ENCODE measurements at places on chromosomes 2 and 18.

DNA sequence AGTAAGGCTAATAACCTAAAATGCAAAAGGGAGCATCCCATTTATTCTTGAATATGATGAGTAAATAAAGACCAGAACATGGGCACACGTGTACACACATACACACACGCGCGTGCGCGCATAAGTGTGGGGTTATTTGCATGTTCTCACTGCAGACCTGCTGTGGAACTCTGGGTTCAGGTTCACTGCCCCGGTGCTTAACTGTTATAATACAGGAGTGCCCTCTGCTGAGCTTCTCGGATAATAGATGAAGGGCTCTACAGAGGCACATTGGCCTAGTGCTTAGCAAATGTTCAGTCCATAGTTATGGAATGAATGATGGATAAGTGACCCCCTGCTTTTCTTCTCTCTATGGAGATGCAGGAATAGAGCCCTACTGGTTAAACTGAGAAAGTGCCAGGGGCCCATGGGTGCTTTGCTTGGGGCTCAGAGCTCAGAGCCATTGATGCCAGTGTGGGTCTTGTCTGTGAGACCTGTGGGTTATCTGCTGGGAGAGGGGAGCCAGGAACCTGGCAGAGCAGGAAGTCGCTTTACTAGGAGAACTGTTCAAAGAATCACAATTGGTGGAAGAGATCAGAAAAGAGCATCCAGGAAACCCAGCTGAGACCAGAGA, 3.6 kb upstream of the ARL4C start:
- peak; percentile 69 for DNase-seq

DNA sequence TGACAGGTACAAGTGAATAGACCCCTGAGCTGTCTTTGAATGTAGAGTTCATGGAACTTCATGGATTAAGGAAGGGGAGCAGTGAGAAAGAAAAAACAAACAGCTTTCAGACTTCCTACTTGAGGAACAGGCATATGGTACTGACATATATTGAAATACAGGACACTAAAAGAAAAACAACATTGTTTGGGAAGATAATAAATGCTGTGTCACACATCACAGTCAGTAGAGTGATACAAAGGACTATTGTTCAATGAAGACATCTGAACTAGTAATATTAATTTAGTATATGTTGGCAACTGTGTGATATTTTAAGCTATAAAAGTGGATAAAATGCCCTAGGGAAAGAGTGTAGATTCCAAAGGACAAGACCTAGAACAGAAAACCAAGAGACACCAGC, 3.3 kb downstream of the DSC2 start:
- DNase-seq, result no peak

- DNase-seq, result no peak
Measured at GRCh38 chr2:46431481-46432235, 47.7 kb upstream of the TMEM247 start.

DNA sequence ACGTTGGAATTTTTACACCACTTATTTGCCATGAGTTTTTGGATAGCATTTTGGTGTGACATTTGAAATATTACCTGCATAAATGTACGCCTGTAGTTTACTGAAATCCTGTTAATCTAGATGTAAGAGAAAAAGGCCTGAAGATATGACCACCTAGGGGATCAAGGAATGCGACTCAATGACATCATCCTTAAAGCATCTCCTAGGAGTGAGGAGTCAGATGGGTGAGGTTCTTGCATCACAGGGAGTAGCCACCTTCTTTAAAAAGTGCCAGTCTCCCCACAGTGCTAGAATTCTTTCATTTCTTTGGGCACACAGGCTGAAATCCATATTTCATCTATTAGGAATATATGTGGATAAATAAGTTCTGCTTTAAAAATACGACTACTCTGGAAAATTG, 34.5 kb downstream of the ADCYAP1 start:
- DNase-seq, result no peak

DNA sequence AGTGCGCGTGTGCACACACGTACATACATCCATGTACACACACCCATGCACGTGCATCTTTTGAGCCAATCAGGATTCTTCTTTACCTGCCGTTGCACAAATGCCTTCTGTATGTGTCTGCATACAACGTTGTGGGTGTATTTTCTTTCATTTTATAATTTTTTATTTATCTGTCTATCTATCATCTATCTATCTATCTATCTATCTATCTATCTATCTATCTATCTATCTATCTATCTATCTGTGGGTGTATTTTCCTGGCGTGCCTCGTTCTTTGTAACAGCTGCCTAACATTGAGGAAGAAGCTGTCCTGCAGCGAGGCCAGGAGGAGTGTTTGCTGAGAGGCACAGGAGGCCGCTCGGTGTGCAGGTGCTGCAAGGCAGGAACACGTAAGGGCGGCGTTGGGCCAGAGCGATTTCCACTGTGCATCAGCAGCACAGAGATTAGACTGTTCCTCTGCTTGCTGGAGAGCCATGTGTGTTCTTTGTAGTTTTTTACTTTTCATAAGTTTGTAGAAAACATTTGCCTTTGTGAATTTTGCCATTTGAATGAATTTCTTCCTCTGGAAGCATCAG, 84.4 kb downstream of the DGKD start:
- no peak for DNase-seq
